Stimulated activated CD8-positive, alpha-beta memory T cell treated with anti-CD3 and anti-CD28 coated beads, Interleukin-4, amount 100 ng/mL, for 1 hour (primary cell): ENCODE measurements at places on chromosomes 5 and 9.

DNA sequence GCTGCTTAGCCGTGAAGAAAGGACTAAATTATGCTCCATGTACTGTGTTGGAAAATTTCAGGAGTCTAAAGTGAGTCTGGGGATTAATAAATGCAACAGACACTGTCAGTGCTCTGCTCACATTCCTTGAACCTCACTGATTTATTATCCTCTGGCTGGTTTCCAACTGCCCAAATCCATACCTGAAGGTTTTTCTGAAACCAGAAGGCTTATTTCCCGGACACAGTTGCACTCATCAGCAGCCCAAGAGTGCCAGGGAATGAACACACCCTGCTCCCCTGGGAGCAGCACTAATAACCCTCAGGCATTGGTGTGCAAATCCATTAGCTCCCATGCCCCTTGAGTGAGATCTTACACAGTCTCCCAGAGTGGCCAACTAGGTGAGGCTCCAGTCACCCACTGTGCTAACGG, 38.7 kb downstream of the F2R start:
- no peak for DNase-seq

GRCh38 chr9:18893046-18893445, 140.0 kb downstream of the SAXO1 start:
- no peak for DNase-seq

- no peak for DNase-seq
Measured at GRCh38 chr5:111722140-111722539, 34.9 kb downstream of the NREP start.

DNA sequence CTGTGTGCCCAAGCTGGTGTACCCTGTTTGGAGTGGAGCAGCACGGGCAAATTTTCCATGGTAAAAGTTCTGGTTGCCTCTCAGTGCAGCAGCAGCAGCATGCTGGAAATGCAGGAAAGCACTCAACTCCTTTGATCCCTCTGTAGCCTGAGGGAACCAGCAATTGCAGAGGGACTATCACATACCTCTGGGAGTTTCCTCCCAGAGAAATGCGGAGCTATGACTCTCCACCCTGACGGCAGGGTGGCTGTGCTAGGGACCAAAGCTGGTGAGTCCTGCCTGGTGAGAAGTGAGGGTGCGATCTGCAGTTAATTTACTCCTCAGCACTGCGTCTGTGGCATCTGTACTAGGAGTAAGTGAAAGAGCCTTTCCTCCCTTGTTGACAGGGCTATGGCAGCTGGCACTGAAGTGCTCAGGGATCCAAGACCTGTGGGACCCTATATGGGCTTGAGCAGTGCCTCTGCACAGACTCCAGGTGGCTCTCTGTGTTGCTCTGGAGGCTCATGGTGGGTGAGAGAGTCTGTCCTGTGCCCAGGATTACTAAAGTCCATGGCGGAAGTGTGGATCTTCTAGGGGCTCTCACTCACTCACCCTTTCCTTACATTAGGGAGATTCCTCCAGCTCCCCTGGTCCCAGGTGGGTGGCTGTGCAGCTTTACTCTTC, 601.2 kb upstream of the TYRP1 start:
- no peak for DNase-seq

DNA sequence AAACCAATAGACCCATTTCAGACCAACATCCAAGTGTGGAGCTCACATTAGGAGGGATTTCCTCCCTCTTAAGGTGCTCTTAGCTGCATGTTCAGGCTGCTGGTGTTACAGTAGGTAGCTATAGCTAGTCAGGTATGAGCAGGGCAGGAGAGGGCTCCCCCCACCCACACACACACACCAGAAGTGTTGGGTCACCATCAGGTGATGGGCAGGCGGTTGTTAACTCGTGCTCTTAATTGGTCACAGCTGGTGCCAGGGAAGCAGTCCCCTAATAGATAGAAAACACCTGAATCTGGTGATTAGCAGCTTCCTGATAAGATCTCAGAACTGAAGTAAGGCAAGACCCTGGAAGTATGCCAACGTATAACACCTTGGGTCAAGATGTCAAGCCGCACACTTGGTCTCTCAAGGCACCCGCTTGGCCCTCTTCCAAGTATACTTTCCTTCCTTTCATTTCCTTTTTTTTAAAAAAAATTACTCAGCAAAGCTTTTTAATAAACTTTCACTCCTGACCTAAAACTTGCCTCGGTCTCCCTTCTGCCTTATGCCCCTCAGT, 532.4 kb downstream of the DNAH5 start:
- DNase-seq, result no peak

GRCh38 chr5:134439210-134439654, 27.6 kb upstream of the CDKN2AIPNL start:
- no peak for DNase-seq

GRCh38 chr9:35136866-35137265, 21.2 kb upstream of the ATOSB start:
- DNase-seq, result no peak
